ENCODE measurements at places on chromosomes 2 and 18. TPM values are rescaled to one million over a fixed set of nuclear protein-coding genes. Genes with fewer than 3 reads are reported as not detected.

- no peak for DNase-seq
These were observed 88.1 kb downstream of the SPIRE1 start for GRCh38 chr18:12569791-12570190.

DNA sequence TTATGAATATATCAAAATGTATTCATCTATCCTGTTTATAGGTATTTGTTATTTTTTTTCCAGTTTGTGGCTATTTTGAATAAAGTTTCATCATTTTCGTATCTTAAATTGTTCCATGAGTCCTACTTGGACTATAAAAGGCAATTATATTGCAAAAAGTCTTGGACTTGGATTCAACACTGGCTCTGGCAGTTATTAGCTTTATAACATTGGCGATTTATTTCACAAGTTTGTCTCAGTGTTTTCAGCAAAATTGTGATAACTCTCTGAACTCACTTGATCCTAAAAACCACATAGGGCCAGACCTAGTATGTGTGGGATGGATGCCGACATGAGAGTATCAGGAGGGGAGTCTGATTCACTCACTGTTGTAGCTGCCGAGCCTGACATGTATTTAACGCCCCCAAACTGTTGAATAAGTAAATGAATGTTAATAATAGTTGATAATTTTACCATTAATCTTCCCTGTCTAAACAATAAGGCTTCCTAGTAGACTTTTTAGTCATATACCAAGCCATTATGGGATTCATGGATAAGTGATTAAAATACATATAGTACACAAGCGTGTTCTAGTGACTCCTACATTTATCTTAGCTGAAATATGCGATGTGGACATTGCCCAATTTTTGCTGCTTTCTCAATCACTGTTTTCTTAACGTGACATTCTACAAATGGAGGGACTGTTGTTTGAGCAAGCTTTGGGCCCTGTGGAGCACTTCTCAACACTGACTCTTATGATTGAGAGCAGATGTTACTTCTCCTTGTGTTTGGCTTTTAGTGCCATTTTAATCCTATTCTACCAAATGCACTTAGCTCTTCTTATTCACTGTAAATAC is 907.6 kb downstream of the EPHA4 start:
- no peak for DNase-seq

GRCh38 chr2:36559221-36559942 is 38.6 kb downstream of the FEZ2 start:
- no peak for DNase-seq

- DNase-seq, result peak; percentile 34
These were observed 33.1 kb upstream of the NPC1 start for GRCh38 chr18:23619388-23619881.

GRCh38 chr18:42977982-42978637 is 137.4 kb downstream of the RIT2 start:
- DNase-seq, result no peak

DNA sequence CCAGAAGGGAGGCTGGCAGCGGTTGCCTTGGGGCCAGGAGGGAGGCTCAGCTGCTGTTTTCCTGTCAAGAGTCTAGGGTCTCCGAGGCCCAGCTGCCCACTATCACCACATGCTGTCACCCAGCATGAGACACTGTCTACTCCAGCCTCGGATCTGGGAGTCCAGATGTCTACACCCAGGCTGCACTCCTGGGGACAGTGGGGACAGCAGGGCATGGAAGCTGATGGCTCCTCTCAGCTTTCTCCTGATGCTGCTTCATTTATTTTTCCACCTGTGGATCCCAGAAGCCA is 134.0 kb downstream of the PTGR3 start:
- DNase-seq, result no peak

GRCh38 chr2:196503398-196503797 is 136.1 kb upstream of the CCDC150 start:
- DNase-seq, result no peak

GRCh38 chr2:232632904-232633412 is 446 bp upstream of the EFHD1 start:
- no peak for DNase-seq

GRCh38 chr2:88022669-88022921 is 6.2 kb upstream of the RNU2-63P start:
- DNase-seq, result no peak

GRCh38 chr2:177434475-177434874 is 41.9 kb downstream of the AGPS start:
- no peak for DNase-seq

- DNase-seq, result no peak
These were observed 87.5 kb upstream of the RNF152 start for GRCh38 chr18:61980355-61980754.

- DNase-seq, result no peak
These were observed 41.7 kb downstream of the SUMO1 start for GRCh38 chr2:202196727-202197126.

Gene UGGT1
- polyA plus RNA-seq, result 35.1 TPM

Gene HRH4
- not detected for polyA plus RNA-seq

Gene C18orf32
- polyA plus RNA-seq, result 11.6 TPM

Gene CXCR4
- 44.8 TPM for polyA plus RNA-seq

Gene SPTBN1
- polyA plus RNA-seq, result 292 TPM

Gene PLGLB2
- polyA plus RNA-seq, result 2.0 TPM

Gene SLC5A7
- polyA plus RNA-seq, result 0.38 TPM

Gene CABYR
- 2.9 TPM for polyA plus RNA-seq

Gene SERPINB2
- polyA plus RNA-seq, result 6.7 TPM
